ENCODE measurements at places on chromosomes 13 and 19.

GRCh38 chr19:33654840-33655508, 33.2 kb downstream of the CHST8 start:
- DNase-seq, result no peak

DNA sequence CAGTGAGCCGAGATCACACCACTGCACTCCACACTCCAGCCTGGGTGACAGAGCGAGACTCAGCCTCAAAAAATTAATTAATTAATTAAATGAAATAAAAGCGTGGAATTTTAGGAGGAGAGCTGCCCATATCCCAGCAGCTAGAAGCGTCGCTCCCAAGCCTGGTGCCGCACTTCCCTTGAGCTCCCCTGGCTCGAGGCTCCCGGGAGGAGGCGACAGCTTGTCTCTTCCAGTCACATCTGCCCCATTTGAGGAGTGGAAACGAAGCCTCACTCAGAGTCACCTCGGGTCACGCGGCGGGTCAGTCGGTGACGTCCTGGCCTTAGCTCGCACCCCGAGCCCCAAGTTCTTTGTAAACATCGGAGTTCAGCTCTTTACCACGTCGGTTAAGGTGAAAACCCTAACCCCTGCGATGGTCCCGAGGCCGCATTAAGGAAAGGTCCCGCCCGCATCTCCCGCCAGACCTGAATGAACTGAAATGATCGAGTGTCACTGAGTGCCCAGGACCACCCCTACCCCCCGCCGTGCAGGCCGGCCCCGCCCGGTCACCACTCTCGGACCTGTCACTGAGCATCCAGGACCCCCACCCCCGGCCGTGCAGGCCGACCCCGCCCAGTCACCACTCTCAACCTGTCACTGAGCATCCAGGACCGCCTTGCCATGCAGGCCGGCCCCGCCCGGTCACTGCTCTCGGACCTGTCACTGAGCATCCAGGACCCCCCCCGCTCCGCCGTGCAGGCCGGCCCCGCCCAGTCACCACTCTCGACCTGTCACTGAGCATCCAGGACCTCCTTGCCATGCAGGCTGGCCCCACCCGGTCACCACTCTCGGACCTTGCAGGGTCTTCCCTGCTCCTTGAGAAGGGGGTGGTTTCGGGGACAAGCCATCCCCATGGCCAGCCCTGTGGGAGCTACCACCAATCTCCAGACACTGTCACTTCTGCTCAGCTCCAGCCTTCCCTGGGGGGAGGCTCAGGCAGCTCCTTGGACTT, 176.9 kb downstream of the KDM4B start:
- DNase-seq, result no peak

- DNase-seq, result no peak
Observed at GRCh38 chr13:54184576-54184975, 1156.0 kb downstream of the OLFM4 start.

DNA sequence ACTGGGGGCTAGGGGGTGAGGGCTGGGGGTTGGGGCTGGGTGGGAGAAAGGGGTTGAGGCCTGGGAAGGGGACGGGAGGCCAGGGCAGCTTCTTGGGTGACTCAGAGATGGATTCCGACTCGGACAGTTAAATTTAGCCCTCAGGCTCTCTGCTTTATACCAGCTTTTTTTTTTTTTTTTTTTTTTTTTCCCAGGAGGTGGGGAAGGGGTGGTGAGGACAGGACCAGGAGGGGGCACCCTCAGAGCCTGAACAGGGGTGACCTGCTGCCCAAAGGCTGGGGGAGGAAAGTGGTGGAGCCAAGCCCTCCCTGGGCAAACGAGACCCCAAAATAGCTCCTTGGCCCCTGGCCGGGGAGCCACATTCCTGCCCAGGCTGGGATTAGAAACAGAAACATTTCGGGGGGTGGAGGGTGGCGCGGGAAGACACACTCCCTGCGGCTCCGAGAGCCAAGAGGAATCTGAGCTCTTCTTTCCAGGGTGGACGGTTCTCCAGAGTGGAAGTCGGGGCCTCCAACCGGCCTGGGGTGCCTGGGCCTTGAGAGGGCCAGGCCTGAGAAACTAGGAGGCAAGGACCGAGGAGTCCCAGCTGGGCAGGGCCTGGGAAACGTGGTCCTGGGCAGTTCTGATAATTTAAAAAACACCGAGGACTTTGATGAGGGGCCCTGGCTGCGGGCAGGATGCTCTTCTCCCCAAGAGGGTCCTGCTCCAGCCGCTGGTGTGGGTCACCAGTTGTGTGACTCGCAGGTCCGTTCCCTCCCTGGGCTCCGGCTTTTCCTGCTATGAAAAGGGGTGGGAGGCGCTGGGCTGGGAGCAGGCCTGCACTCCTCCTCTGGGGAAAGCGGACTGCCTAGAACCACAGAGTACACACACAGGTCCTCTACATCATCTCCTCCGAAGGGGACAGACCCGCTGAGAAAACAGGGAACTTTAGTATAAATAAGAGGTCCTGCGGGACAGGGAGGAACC, 813 bp upstream of the DMPK start:
- DNase-seq, result peak; percentile 92

GRCh38 chr19:5128251-5128935, 159.5 kb downstream of the KDM4B start:
- DNase-seq, result peak; percentile 83

GRCh38 chr13:111923439-111923838, 143.5 kb upstream of the SOX1 start:
- no peak for DNase-seq

GRCh38 chr19:5154799-5155426, 185.7 kb downstream of the PTPRS start:
- no peak for DNase-seq

DNA sequence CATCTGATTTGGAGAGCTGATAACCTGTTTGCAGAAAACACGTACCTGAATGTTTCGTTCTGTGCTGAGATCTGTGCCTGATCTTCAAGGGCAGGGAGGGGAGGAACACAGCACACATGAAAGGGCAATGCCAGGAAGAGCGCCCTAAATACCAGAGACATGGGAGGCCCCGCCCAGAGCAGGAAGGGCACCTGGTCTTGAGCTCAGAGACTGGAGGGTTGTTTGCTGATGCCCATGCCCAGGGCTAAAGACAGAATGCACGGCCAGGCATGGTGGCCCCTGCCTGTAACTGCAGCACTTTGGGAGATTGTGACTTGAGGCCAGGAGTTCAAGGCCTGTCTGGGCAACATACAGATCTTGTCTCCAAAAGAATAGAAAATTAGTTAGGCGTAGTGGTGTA, 183.2 kb downstream of the TUBA3C start:
- no peak for DNase-seq

- DNase-seq, result no peak
Observed at GRCh38 chr13:48504606-48505005, 28.3 kb downstream of the RCBTB2 start.

GRCh38 chr13:73842184-73842583, 292.0 kb downstream of the KLF12 start:
- no peak for DNase-seq

- peak; percentile 28 for DNase-seq
Observed at GRCh38 chr13:93529961-93530360, 303.4 kb downstream of the GPC6 start.

- DNase-seq, result no peak
Observed at GRCh38 chr19:2866495-2867024, 575 bp upstream of the ZNF556 start.

DNA sequence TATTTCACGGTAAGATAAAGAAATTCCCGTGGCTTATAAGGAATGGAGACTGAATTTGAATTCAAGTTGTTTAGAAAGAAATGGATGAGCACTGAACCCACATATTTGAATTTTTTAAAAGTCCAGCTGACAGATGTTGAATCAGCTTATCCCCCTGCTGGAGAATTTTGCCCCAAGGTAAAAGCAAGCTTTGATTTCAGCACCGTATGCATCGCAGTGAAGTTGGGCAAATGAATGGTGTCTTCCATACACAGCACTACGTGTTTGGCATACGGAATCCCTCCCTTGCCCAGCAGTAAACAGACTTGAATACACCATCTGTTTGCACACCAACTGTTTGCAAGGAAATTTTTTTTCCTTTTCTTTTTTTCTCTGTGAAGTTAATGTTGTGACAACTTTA, 77.5 kb upstream of the PEG3 start:
- no peak for DNase-seq

DNA sequence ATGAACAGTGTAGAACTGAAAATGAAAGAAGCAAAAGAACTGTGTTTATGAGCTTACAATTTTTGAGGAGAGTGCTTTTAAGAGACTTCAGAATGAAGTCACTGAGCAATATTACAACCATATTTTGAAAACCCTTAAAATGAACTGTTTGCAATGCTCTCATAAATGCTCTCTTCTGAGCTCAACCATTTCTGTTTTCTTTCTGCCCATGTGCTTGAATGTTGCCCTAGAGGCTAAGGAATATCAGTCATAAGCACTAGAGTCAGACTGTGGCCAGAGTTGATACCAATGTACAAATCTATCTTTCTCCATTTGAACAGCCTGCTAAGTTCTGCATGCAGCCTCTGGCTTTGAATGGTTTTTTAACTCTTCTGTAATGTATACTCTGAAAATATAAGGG, 1092.8 kb downstream of the PCDH9 start:
- no peak for DNase-seq

GRCh38 chr19:43760941-43761340, 6.2 kb upstream of the SMG9 start:
- no peak for DNase-seq

DNA sequence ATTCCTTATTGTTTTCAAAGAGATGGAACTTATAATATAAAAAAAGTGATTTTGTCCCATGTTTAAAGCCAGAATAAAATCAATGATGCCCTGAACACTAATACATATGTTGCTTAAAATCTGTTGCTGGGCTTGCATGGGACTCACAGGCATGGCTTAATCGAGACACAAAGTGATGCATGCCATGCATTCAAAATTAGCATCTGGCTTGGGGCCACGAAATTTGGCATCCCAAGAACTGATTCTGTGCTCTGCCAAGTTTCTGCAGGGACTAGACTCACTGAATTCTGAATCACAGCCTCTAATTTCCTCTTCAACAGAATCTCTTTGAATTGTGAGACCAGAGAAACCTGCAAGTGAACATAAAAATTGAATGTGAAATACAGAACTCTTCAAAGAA, 109.2 kb downstream of the PCDH17 start:
- no peak for DNase-seq

- peak; percentile 42 for DNase-seq
Observed at GRCh38 chr19:34173193-34173956, 1.1 kb downstream of the LSM14A start.

- no peak for DNase-seq
Observed at GRCh38 chr13:42367831-42368230, 95.9 kb downstream of the AKAP11 start.

- no peak for DNase-seq
Observed at GRCh38 chr13:42377640-42378382, 105.9 kb downstream of the AKAP11 start.

DNA sequence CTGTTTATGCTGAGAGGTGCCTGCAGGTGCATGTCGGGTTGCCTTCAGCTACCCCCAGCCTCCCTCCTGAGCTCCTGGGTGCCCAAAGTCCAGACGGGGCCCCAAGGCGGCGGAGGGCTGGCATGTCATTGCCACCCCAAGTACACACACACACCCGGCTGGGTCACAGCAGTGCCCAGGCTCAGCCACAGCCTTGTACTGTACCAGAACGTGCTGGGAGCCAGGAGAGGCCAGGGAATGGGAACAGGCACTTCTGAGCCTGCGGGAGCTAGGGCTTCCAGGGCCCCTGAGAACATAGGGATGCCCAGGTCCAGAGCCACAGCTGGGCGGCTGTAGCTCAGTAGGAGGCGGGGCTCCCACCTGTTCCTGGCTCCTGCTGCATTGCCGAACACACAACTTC, 51.0 kb upstream of the MAB21L1 start:
- DNase-seq, result no peak

GRCh38 chr13:110476220-110476617, 85.3 kb downstream of the RAB20 start:
- DNase-seq, result no peak

DNA sequence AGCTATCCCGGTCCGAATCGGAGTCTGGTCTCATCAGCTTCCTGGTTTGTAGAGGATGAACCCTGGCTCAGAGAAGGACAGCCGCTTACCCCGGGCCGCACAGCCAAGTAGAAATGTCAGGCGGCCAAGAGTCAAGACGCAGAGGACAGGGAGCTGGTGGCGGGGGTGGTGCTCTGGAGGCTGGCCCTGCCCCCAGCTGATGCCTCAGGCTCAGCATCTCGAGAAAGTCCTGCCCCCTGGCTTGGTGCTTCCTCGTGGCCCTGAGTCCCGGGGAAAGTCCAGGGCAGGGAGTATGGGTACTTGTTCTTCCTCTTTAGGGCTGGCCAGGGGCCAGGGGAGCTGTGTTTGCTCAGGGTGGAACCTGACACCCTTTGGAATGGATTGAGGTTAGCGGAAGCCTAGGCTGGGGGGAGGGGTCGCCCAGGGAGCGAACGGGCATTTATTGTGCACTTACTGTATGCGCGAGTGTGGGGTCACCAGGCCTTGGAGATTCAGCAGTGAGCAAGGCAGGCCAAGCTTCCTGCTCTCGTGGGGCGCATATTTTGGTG, 2.2 kb downstream of the TJP3 start:
- no peak for DNase-seq

GRCh38 chr13:80214521-80214991, 126.4 kb downstream of the SPRY2 start:
- DNase-seq, result no peak

- no peak for DNase-seq
Observed at GRCh38 chr19:34230820-34231219, 23.5 kb upstream of the GARRE1 start.

DNA sequence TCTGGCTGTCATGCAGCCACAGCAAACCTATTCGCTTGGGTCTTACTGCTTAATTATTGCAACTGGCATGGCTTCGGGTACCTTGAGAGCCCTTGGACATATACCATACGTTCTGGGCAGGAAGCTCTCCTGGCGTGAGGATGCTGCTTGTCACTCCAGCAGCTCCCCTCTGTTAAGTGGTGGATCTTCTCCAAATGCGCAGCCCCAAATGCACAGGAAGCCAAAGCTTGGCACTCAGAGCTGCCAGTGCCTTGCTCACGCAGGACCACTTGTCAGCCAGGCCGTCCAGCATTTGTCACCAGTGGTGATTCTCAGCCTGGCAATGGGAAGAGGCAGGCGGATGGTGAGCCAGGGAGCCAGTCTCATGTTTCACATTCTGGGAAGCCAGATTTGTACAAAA, 158.6 kb downstream of the KATNAL1 start:
- DNase-seq, result no peak

- no peak for DNase-seq
Observed at GRCh38 chr19:1189419-1189818, 15.4 kb upstream of the SBNO2 start.
